ENCODE measurements at places on chromosomes 16 and 17.

GRCh38 chr17:68238164-68238870 is 9.5 kb upstream of the AMZ2 start:
- DNase-seq: no peak

DNA sequence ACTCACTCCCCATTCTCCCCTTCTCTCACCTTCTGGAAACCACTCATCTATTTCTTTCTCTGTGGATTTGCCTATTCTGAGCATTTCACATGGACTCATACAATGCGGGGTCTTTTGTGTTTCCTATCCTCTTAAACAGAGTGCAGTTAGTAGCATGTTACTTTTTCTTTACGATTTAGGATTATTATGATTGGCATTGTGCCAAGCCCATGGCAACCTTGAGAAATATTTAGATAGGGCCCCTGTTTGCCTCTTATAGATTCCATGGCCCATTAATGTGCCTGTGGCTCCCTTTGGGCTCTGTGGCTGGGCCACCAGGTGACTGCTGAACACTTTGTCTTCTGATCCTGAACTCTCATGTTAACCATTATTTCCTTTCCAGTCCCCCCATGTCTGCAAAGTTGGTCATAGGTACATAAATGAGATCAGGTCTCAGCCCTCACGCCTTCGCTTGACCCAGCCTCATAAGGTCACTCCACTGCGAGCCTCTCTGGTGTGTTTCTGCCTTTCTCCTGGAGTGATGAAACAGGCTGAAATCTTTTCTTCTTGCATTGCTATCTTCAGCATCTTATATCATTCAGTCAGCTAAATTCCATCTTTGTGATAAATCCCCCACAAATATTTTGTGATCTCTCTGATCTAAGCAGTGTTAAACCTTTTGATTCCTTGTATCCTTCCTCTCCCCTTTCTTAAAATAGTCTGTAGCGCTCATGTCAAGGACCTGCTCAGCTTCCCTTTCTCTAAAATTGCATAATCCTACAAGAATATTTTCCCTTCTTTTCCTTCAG is 44.0 kb downstream of the MYH3 start:
- no peak for DNase-seq

GRCh38 chr16:610513-611381 is 20.0 kb upstream of the WFIKKN1 start:
- no peak for DNase-seq

DNA sequence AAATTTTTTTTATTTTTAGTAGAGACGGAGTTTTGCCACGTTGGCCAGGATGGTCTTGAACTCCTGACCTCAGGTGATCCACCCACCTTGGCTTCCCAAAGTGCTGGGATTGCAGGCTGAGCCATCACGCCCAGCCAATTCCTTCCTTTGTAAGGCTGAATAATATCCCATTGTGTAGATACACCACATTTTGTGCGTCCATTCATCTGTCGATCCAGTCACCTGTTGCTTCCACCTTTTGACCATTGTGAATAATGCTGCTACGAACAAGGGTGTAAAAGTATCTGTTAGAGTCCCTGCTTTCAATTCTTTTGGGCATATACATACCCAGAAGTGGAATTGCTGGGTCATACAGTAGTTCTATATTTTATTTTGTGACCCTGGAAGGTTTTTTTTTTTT is 15.3 kb downstream of the TRPV2 start:
- no peak for DNase-seq

DNA sequence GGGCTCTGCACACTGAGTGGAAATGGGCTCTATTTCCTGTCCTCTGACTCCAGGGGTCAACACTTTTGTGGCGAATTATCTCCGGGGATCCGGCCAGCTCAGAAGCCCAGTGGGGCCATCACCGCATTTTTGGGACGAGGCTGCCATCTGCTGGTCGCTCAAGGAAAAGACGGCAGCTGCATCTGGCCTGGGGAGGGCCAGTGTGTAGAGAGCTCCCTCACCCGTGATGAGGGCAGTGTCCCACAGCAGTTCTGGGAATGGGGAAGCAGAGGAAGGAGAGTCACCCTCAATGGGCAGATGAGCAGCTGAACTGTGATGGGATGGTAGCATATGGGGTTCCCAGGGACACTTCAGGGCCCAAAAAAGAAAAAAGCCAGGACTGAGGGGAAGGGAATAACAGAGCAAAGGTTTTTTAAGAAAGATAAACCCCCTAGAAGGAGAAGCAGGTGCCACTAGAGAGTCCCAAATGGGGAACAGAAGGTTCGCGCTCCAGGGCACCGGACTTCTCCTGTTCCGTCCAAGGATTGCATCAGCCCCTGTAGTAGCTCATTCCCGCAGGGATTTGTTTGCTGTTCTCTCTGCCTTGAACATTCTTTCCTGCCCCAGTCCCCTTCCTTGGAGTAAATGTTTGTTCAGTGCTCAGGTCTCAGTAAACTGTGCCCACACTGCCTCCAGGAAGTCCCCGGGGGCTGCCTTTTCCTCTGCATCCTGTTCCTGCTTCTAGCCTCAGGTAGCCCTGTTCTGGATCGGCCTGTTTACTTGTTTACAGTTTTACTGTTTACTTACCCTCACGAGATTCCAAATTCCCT is 9.3 kb upstream of the ABCC12 start:
- peak; percentile 12 for DNase-seq

DNA sequence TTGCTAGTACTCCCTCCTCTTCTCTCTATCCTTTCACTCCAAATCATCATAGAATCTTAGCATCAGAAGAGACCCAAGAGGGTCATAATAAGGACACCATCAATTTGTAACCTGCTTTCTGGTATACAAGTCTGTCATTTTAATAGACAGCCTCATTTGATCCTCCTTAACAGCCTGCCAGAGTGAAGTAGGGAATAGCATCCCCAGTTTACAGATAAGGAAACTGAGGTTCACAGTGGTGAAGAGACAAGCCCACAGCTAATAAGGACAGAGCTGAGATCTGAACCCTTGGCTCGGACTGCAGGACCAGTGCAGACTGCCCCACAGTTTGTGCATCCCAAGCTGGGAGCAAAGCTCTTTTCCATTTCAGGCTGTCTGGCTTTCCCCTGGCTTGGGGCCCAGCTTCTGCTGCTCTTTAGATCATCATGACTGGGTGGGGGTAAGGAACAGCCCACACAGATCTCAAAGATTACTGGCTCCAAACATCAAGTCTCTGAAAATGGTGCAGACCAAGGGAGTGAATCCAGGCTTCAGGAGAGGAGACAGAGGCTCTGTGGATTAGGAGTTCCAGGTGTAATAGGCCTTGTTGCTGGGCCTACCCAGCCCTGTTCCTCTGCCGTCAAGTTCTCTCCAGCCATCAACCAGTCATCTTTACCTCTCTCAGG is 10.3 kb upstream of the IGFBP4 start:
- DNase-seq: no peak

DNA sequence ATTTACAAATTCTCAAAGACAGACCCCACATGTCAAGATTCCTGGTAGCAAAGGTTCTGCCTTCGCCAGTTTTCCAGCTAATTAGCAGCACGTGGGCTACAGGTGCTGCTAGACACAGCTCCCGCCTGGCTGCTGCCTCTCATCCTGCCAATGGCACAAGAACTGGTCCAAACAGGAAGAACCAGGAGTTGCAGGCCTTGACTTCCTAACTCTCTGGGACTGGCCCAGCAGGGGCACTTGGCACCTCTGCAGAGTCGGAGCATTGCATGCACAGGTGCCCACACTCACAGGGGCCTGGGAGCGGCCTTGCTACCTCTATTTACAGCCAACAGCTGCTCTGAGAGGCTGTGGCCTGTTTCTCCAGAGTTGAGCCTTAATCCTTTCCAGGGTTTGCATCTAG is 39.6 kb downstream of the TK2 start:
- no peak for DNase-seq

DNA sequence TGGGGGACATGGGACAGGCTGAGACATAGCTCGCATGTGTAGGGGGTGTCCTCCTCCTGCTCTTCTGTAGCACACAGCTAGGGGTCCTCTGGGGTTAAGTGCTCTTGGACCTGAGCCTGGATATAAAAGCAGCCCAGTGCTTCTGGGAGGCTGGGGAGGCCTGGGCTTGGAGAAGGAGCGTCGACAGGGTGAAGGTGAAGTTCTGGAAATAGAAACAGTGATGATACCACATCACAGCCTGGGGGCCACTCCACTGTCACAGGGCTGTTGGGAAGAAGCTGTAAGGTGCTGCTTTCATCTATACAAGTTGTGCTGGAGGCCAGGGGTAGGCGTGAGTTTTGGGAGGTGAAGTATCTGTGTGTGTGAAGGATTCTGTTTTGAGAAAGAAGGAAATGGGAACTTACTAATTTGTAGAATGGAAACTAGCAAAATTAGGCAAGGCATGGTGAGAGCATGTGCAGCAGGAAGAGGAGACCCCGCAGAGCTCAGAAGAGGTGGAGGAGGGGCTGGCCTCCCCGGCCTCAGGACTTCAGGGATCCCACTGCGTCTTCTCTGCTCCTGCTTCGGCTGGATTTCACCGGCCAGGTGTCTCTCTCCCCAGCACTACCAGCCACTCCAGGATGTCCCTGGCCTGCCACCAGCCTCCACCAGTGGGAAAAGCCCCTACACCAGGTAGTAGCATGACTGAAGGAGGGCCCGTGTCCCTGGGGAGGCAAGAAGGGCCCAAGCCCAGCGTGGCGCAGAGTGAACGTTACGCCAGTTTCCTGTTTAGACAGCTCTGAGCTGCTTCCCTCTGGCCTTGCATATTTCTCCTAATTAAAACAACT is 19.4 kb downstream of the PLCG2 start:
- DNase-seq: no peak

GRCh38 chr17:73064084-73064938 is 28.2 kb downstream of the SLC39A11 start:
- no peak for DNase-seq

- no peak for DNase-seq
Observed at GRCh38 chr16:74760007-74760767, 14.4 kb downstream of the FA2H start.

DNA sequence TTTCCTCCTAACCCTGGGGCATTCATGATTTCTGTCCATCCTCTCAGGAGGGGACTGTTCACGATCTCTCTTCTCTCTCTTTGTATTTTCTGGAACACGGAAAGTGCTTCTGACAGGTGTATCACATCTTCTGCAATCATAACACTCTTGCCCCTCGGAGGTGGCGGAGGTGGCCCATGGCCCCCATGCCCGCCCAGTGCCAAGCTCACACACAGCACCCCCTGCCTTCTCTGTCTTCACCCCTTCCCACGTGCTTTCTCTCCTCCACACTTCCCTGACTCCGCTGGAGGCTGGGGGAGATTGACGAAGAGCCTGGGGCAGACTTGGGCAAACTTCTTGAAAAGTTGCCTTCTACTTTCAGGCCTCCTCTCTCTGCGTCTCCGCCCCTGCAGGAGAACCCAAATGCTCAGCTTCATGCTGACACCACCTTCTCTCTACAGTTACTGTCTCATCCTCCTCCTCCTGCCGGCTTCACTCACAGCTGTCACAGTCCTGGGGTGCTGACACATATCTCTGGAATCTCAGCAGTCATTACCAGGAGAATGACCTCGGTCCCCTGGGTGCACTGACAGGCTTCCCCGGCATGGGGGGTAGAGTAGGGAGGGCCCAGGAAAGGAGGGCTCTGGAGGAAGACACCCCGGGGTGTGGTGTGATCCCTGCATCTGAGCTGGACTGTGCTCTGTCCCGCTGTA is 127.1 kb downstream of the ENGASE start:
- DNase-seq: no peak

- no peak for DNase-seq
Observed at GRCh38 chr17:35617505-35617904, 30.4 kb downstream of the AP2B1 start.

DNA sequence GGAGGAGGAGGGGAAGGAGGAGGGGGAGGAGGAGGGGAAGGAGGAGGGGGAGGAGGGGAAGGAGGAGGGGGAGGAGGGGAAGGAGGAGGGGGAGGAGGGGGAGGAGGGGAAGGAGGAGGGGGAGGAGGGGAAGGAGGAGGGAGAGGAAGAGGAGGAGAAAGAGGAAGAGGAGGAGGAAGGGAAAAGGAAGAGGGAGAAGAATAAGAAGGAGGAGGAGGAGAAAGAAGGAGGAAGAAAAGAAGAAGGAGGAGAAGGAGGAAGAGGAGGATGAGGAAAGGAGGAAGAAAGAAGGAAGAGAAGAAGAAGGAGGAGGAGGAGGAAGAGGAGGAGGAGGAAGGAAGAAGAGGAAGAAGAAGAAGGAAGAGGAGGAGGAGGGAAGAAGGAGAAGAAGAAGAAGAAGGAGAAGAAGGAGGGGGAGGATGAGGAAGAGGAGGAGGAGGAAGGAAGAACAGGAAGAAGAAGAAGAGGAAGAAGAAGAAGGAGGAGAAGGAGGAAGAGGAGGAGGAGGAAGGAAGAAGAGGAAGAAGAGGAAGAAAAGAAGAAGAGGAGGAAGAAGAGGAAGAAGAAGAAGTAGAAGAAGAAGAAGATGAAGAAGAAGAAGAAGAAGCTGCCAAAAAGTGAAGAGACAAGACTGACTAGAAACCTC is 103.8 kb downstream of the C16orf78 start:
- no peak for DNase-seq

DNA sequence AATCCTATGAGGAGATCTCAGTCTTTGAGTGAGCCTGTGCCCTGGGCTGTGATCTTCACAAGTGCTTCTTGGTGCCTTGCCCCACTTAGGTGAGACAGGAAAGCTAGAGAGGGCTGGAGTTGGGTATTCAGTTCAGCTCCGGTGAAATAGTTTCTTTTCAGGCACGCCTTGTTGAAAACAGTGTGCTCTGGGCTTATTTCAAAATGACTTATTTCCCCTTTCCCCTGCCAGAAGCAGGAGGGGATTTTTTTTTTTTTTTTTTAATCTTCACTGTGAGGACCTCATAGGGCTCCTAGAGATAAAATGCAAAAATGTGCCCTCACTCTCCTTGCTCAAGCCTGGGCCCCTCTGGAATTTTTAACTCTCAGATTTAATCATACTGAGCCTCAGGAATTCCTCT is 27.2 kb downstream of the MOSMO start:
- no peak for DNase-seq

- no peak for DNase-seq
Observed at GRCh38 chr16:50751528-50751927, 9.6 kb downstream of the CYLD start.

GRCh38 chr16:67024384-67025209 is 4.4 kb upstream of the CBFB start:
- DNase-seq: no peak

- DNase-seq: no peak
Observed at GRCh38 chr16:85536411-85537330, 76.5 kb upstream of the GSE1 start.

DNA sequence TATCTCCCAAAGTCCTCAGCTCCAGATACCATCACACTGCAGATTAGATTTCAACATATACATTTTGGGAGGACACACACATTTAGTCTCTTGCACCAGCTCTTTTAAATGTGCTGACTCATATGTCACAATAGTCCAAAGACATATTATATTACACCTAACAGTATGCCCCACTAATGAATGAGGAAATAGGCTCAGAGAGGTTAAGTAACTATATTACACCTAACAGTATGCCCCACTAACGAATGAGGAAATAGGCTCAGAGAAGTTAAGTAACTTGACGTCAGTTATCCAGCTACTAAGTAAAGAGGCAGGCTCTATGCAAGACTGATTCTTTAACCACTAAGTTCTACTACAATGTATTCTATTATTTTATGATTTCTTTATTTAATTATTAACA is 9.7 kb downstream of the IRX6 start:
- no peak for DNase-seq

All from left renal pelvis (tissue), 4 donors.